ENCODE measurements at places on chromosomes 16 and 17. TPM values are rescaled to one million over a fixed set of nuclear protein-coding genes. Genes with fewer than 3 reads are reported as not detected.

FTO gene
- 61.5 TPM for total RNA-seq

MEOX1 gene
- 1.7 TPM for total RNA-seq

PPY gene
- total RNA-seq: not detected

HS3ST2 gene
- 0.47 TPM for total RNA-seq

HP gene
- not detected for total RNA-seq

ABCA8 gene
- total RNA-seq: not detected

TBX6 gene
- total RNA-seq: 1.4 TPM

SMIM36 gene
- not detected for total RNA-seq

DNA sequence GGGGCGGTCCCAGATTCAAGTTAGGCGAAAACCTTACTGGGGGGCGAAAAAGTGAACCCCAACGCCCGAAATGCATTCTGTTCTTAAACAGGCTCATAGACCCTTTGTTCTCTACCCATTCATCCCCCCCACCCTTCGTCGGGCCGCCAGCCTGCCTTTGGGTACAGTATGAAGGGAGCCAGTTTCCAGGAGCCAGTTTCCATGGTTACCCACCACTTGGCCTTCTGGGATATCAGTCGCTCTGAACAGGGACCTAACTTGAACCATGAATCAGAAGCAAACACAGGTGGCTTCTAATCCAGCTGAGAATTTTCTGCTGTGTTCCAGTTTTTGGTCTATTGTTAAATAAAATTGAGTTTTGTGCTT is 532 bp downstream of the DHX40 start:
- DNase-seq: peak; percentile 68

DNA sequence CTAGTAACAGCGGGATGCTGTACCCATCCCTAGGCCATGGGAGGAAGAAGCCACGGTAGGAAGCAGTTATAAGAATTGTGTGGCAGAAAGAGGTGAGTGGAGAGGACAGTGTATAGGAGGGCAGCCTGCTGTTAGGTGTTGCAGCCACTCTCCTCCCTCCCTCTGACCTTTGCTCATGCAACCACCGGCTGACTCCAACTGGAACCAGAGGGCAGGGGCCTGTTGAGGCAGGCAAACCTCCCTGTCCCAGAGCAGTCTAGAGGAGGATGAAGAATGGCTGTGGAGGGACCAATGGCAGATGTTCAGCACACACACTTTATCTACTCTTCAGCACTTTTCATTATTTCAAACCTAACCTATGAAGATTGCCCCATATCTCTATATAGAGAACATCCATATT is 2.2 kb downstream of the TXNL4B start:
- no peak for DNase-seq

DNA sequence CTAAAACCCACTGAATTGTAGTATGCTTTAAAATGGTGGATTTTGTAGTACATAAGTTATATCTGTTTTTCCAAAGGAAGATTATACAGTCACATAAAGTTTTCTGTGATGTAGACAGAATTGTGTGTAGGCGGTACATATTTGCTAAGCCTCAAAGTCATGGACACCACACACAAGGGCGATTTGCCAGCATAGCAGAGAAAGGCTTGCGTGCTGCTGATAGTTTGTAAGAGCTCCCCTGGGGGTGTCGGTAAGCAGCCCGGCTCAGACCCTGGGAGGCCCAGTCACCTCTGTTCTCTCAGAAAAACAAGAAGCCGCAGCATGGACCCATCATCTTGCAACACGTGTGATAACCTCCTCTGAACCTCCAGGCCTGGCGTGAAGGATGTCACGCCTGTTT is 38.3 kb upstream of the AKTIP start:
- no peak for DNase-seq

DNA sequence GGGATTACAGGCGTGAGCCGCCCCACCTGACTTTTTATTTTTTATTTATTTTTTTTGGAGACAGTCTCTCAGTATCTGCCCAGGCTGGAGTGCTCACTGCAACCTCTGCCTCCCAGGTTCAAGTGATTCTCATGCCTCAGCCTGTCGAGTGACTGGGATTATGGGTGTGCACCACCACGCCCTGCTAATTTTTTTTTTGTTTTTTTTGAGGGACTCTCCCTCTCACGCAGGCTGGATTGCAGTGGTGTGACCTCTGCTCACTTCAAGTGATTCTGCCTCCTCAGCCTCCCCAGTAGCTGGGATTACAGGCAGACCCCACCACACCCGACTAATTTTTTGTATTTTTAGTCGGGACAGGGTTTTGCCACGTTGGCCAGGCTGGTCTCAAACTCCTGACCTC is 7.7 kb downstream of the ZNF207 start:
- DNase-seq: no peak

- no peak for DNase-seq
Observed at GRCh38 chr17:43445009-43445589, 38.7 kb upstream of the DHX8 start.

- no peak for DNase-seq
Observed at GRCh38 chr17:73068322-73069153, 23.9 kb downstream of the SLC39A11 start.

- no peak for DNase-seq
Observed at GRCh38 chr16:57940382-57940966, 30.5 kb downstream of the CNGB1 start.

DNA sequence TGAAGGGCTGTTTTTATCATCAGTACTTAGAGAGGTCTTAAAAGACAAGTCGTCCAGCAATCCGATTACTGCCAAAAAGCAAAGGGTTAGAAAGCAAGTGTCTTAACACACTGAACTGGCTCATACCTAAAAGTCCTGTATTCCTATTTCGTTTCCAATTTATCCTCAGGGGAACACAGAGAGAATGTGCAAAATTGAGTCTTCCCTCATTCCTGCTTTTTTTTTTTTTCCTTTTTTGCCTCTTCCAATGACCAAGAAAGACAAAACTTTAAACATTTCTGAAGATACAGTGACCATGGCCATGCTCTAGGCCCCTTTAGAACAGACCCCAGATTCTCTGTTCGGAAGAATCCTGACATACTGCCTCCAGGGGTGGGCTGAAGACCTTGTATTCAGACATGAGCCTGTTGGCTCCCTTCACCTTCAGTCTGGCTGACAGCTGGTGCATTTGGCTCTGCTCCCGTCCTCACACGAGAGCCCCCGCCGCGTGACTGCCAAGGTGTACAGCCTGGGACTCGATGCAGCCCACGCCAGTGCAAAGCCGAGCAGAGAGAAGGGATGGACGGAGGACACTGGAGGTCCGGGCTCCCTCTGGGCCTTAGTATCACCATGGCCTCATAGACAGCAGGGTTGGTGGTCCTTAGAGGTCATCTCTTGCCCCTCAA is 47.0 kb downstream of the COTL1 start:
- no peak for DNase-seq

DNA sequence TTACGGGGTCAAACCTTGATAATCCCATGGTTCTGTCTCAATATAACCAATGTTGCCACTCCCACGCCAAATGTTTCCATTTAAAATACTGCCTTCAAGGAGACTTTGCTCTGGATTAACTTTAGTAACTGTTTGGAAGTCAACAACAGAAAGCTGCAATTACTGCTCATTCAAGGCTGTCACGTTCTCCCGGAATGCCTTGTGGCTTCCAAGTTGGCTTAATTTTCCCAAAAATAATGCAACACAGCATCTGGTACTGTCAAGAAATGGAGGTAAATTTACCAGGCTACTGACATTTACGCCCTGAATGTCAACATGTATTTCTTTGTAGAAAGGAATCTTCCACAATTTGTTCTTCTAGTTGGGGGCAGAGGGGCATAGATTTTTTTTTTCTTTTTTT is 38.2 kb downstream of the GPRC5B start:
- no peak for DNase-seq

Data from CD4-positive, alpha-beta memory T cell (primary cell).